ENCODE measurements at places on chromosomes 6 and 20.

DNA sequence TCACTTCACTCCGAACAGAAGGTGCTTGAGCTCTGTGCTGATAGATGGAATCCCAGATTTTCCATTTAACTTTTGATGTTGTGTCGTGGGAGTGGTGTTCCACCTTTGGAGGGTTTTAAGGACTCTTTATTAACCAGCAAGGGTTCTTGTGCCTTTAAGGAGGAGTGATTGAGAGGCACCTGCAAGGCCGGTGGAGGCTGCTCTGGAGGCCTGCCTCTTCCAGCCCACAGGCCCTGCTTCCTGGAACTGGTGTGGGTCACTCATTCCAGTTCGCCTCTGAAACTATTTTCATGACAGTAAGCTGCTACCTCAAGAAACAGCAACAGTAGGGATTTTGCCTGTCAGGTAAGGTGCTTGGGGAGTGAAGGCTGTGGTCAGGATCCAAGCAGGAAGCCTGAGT lies 58.8 kb upstream of the APCDD1L start:
- no peak for DNase-seq

GRCh38 chr6:40845553-40845952 lies 193.5 kb downstream of the UNC5CL start:
- peak; percentile 7 for DNase-seq

DNA sequence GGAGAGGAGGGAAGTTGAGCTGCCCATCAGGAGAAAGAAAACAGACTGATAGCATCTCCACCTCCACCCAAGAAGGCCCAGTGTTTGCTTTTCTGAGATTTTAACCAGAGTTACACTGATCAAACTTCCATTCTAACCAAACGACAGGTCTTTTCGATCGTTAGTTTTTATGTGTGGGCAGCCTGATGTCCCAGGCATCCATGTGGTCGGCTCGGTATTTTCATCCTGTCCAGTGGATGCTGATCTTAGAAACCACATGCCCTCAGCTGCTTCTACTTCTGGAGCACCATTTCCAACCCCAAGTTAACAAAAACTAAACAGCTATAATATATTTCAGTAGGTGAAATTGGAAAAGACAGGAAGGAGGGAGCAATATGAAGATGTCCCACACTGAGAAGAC lies 536.8 kb upstream of the JAG1 start:
- DNase-seq, result no peak

DNA sequence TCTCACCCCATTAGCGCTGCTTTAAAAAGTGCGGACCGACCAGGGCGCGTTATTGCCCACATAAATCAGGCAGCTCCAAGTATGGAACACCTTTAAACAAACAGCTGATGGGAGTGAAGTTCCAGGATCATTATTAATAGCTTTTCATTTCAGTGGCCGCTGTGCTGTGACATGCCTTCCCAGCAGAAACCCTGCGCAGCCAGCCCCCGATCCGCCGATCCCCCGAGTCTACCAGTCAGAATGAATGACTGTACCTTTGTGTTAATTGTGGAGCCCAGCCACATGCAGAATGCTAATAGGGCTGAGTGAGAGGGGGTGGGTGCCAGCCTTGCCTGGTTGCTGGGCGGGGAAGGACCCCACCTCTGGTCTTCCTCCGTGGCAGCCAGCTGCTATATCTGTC lies 21.9 kb downstream of the CDH22 start:
- no peak for DNase-seq

DNA sequence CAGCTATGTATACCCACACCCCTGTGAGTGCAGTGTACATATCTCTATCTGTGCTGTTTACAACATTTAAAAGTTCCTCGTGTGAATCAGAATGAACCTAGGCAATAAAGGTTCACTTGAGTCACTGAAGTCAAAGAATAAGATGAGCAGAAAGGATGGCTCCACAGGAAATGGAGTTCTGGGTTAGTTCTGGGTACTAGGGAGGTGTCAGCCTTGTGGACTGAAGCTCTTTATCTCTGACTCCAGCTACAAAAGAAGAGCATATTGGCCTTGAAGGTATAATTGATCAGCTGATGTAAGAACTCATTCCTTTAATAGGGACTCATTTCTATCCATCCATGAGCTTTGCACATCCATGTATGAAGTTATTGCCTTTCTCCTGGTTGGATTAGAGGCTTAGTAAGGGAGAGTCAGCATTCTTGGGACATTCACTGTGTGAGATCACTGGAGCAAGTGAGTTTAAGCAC lies 73.9 kb upstream of the BACH2 start:
- no peak for DNase-seq

DNA sequence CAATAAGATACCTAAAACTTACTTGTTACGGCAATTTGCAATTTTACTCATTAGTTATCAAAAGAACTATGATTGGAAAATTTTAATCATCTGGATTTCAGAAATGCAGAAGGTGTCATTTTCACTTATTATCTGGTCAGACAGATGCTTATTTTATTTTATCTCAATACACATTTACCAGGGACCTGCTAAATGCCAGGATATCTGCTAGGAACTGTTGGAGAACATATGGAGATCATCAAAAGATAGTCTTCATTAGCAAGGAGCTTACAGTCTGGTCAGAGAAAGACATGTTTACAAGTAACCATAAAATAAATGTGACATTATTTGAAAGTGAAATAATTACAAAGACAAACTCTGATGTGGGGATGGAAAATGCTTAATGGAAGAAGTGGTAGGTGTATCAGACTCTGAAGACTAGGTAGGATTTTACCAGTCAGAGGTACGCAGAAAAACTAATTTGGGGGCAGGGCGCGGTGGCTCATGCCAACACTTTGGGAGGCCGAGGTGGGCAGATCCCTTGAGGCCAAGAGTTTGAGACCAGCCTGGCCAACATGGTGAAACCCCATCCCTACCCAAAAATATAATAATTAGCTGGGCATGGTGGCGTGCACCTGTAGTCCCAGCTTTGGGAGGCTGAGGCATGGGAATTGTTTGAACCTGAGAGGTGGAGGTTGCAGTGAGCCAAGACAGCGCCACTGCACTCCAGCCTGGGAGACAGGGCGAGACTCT lies 137.8 kb downstream of the MYB start:
- DNase-seq, result no peak

- DNase-seq, result no peak
Measured at GRCh38 chr6:166559662-166560061, 26.8 kb downstream of the RAMACL start.

GRCh38 chr20:49901588-49901987 lies 13.7 kb downstream of the SPATA2 start:
- DNase-seq, result no peak

DNA sequence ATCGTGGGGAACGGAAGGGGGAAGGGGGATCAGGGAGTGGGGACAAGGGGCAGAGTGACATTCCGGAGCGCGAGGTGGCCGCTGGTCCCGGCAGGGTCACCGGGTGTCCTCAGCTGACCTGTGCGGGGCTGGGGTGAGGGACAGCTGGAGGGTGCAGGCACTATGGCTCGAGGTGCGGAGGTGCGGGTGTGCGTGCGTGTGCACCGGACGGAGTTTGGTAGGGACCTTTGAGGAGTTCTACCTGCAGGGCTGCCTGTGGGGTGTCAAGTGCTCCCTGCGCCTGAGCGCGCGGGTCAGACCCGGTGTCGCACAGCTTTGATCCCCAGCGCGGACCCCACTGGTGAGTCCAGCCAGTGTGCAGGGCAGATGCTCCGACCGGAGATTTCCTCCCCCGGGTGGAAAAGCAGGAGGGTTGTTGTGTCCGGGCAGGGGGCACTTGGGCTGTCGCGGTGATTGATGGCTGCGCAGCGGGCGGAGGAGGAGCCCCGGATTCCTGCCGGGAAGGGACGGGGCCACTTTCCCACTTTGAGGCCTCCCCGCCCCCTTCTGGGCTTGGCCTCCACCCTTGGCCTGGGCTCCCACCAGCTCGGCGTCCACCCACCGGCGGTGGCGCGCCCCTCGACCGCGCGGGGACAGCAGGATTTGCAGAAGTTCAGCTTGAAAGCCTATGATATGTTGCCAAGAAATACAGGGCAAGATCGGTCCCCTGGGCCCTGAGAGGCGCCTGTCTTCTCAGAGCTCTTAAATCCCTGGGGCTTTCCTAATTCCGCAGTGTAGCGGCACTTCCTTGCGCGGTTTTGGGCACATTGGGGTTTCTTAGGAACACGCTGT lies 658 bp downstream of the RIN2 start:
- no peak for DNase-seq

DNA sequence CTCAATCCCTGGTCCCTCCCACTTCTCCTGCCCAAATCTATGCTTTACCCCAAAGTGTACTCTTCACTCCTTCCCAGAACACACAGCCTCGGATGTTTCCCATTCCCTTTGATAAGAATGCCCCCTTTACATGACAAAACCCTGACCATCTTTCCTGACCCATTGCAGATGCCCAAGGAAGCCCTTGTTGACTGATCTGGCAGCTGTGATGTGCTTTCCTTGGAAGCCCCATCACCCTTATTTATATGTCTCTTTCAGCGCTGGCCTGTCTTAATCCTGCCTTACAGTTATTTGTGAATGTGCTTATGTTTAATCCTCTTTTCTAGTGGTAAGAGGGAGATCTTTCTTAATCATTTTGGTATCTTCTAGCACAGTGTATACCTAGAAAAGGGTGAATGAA lies 523.1 kb downstream of the CD83 start:
- no peak for DNase-seq

GRCh38 chr6:31597006-31597405 lies 4.2 kb upstream of the NCR3 start:
- DNase-seq, result no peak

- no peak for DNase-seq
Measured at GRCh38 chr6:83226517-83226916, 33.4 kb downstream of the RWDD2A start.

- no peak for DNase-seq
Measured at GRCh38 chr6:77683515-77683914, 30.7 kb downstream of the MEI4 start.

DNA sequence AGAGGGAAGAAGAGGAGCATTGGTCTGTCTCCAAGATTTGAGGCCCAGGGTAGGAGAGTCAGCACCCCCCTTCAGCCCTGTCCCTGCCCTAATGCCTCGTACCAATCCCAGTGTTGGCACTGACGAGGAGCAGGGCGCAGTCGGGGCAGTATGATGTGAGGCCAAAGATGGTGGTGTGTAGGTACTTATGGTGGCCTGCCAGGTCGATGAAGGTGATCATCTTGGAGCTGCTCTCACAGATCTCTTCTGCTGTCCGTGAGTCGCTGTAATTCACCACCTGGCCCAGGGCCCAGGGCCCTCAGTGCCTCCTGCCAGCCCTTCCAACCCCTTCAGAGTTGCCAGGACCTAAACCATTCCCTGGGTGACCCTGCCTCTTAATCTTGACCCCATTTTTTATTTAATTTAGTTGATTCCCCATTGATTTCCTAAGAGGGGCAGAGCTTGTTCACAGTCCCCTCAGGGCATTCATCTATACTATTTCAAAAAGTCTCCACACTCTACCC lies 4.2 kb downstream of the GTPBP2 start:
- DNase-seq, result no peak

DNA sequence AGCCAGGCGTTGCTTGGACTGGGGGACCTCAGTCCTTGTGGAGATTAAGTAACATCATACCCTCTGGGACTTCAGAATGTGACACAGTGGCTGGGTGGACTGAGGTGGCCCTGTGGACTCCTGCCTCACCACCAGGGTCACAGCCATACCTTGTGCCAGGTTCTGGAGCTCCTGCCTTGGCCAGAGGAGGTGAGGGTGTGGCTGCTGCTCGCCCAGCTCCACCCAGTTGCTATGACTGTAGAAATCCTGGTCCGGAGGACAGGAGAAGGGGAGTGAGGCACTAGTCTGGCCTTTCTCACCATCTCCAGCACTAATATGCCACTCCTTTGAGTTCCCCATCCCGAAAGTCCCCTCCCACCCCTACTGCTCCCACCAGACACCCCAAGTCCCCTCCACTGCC lies 1.9 kb downstream of the VWA7 start:
- no peak for DNase-seq

GRCh38 chr6:130886966-130887365 lies 59.8 kb downstream of the SMLR1 start:
- DNase-seq, result no peak

DNA sequence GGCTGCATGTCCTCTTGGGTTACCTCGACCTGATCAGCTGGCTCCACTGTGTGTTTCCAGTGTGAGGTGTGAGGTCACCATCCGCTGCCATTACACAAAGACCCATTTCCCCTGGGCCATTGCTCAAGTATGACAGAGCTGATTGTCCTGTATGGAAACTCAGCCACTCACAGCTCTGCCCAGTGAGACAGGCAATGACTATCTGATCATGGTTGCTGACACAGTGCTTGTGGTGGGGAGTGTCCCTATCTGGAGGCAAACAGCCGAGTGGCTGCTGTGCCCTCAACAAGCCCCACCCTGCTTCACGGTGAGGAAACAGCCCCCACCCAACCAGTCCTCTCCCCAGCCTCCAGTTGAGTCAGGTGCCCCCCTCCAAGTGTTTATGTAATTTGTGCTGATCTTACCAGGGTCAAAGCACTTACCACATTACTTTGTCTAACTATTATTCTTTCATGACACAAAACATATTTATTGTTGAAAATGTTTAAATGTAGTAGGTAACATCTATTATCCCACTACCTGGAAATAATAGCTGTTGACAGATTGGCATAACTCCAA lies 11.7 kb upstream of the MAPK13 start:
- DNase-seq, result no peak

GRCh38 chr20:23195636-23196035 lies 109.5 kb upstream of the CD93 start:
- no peak for DNase-seq

- no peak for DNase-seq
Measured at GRCh38 chr6:105326216-105326615, 76.7 kb downstream of the PREP start.

DNA sequence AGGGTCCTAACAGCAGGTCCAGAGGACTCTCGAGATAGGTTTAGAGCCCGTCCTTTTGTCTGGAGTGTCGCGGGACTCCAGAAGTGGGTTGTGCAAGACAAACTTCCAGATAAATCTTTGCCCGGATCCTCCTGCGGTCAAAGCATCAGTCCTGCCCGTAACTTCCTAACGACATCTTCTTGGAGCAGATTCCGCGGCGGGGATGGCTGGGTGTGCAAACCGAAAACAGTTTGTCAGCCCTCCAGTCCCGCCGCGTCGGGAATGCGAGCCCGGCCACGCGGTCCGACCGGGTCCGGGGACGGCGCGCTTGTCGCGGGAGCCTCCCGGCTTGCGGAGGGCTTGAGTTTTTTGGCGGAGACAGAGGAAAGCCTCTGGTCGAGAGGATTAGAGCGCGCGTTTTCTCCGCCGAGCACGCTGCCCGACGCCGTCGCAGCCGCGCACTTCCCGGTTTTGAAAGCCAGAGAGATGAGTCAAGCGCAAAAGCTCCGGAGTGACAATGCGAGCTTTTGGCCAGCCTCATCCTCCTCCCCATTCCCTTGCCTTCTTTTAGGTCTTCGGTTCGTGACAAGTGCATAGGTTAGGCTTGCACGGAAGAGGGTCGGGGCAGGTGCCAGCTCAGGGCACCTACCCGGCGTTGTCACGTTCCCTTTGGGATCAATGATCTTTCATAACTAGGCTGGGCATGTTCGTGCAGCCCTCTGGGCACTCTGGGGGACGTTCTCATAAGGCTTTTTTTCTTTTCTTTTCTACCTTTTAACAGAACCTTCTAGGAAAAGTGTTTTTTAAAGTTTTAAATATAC lies 91.3 kb upstream of the PRDM1 start:
- DNase-seq, result no peak

- DNase-seq, result no peak
Measured at GRCh38 chr6:17907406-17908229, 79.8 kb downstream of the KIF13A start.

Data from stimulated activated CD4-positive, alpha-beta T cell treated with anti-CD3 and anti-CD28 coated beads, Interleukin-4, amount 100 ng/mL, for 48 hours (primary cell).